ENCODE measurements at places on chromosomes 5 and 9.

GRCh38 chr5:75707911-75708509, 9.2 kb downstream of the POC5 start:
- DNase-seq: no peak

DNA sequence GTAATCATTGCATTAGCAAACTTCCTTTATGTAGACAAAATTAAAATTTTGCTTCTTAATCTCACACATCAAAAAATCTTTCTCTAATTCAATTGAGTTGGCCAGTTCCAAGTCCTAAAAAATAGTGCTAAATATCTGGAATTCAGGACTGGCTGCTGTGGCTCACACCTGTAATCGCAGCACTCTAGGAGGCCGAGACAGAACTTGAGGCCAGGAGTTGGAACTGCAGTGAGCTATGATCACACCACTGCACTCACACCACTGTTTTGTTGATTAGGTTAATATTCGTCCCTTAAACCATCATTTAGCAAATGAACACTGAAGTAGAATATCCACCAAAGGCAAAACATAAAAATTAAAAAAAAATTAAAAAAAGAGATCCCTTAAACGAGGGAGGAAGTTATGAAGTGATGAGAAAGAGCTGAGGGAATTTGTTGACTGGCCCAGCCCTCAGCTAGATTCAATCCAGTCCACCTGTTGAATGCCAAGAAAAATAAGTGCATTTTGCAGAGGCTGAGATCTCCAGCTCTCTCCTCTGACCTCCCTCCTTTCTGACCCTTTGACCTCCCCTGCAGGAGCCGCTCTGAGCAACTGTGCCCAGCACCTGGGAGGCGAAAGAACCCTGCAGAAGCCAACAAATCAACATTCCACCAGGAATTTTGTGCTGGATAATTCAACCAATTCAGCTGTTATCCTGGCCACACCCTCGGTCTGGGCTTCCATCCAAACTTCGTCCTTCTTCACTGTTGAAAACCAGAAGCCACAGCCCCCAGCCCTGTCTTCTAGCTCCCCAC, 96.8 kb downstream of the OR2K2 start:
- no peak for DNase-seq

- no peak for DNase-seq
Measured at GRCh38 chr5:176677209-176677939, 30.1 kb downstream of the TSPAN17 start.

DNA sequence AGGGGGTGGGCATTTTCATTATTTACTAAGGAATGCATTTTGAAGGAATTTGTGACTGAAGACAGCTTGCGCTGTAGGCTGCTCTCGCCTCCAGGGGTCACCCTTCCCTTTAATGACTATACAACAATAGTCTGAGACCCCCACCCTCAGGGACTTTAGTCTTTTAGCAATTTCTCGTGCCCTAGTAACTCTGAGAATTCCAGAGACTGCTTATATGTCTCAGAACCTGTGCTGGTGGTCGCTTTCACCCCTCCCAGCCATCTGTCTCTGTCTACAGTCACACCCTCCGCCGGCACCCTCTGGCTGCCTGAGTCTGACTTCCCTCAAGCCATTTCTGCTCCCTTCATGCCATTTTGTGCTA, 671.4 kb downstream of the NR2F1-AS1 start:
- no peak for DNase-seq

DNA sequence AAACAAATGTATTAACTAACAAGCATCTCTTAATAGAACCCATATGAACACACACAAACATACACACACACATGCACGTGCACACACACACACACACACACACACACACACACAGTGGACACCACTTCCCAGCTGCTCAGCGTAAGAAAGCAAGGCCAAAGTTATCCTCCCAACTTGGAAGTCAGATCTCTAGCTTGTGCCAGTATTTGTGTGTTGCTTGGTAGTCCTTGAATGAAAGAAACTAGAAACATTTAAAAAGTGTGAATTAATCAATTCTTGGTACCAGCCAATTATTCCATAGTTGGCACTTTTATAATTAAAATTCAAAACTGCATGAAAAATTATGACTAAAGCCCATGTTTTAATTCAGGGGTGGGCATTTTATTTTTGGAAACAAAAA, 178.1 kb downstream of the TMEM161B start:
- DNase-seq: no peak

All from bone marrow (tissue), 2 donors.